Ovary (tissue), 10 donors: ENCODE measurements at places on chromosomes 2 and 18. TPM values are rescaled to one million over a fixed set of nuclear protein-coding genes. Genes with fewer than 3 reads are reported as not detected.

Gene RAPGEF4
- 9.9 TPM for polyA plus RNA-seq

Gene IL36A
- not detected for polyA plus RNA-seq

Gene MOGAT1
- not detected for polyA plus RNA-seq

Gene CDK15
- 3.7 TPM for polyA plus RNA-seq

Gene HOXD9
- 13.0 TPM for polyA plus RNA-seq

Gene UGT1A10
- not detected for polyA plus RNA-seq

Gene RDH14
- 18.4 TPM for polyA plus RNA-seq

Gene CCDC121
- 6.1 TPM for polyA plus RNA-seq

Gene NLRC4
- polyA plus RNA-seq = 0.21 TPM

Gene ANO7
- polyA plus RNA-seq = 0.87 TPM

Gene ATG16L1
- polyA plus RNA-seq = 17.6 TPM

Gene CHRND
- polyA plus RNA-seq = not detected

Gene CREG2
- polyA plus RNA-seq = 0.04 TPM

Gene FABP1
- 0.46 TPM for polyA plus RNA-seq

Gene CD28
- 4.3 TPM for polyA plus RNA-seq

Gene C2orf80
- not detected for polyA plus RNA-seq
